NCI-H226 (cell line): ENCODE measurements at places on chromosomes 4 and X.

DNA sequence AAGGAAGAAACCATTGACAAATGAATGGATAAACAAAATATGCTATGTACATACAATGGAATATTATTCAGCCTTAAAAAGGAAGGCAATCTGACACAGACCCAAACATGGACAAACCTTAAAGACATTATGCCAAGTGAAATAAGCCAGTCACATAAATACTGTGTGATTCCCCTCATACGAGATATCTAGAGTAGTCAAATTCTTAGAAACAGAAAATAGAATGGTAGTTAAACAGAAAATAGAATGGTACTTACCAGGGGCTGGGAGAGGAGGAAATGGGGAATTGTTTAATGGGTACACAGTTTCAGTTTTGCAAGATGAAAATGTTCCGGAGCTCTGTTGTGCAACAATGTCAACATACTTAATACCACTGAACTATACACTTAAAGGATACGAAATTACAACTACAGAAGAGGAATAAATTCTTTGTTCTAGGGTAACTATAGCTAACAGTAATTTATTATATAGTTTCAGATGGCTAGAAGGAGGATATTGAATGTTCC, 47.8 kb upstream of the DUSP21 start:
- DNase-seq = no peak

- DNase-seq = no peak
These were observed 229.7 kb downstream of the EVC2 start for GRCh38 chr4:5478697-5479096.

DNA sequence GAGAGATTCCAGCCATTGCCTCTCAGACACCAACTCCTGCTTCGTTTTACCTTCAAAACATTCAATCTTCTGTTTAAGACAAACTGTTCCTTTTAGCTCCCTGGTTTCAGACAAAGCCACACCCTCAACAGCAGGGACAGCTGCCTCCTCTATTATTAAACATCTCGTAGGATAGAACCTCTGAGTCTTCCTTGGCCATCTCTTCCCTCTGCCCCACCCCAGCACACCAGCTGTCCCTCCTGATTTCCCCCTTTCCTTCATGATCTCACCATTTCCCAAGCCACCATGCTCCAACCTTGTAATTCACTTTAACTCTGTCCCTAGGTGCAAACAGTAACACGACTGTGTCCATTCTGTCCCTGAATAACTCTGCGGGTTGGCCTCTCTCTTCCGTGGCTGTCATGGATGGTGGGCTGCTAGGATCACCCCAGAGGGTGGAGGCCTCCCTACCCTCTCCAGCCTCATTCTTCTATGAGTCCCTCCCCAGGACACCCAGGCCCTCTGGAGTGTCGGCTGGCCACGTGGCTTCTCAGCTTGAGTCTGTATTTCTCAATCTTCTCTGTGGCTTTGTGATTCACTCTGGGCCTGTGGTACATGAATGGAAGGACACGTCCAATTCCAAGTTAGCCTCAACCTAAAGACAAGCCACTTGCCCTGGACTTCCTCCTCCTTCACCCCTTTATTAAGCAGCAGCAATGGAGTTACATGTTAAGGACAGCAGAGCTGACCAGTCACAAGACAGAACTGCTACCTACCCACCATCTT, 349.9 kb downstream of the FBXW7 start:
- no peak for DNase-seq

- DNase-seq = no peak
These were observed 47.8 kb downstream of the APLN start for GRCh38 chrX:129606918-129607317.

- no peak for DNase-seq
These were observed 14.5 kb downstream of the TMEM175 start for GRCh38 chr4:946517-947471.

DNA sequence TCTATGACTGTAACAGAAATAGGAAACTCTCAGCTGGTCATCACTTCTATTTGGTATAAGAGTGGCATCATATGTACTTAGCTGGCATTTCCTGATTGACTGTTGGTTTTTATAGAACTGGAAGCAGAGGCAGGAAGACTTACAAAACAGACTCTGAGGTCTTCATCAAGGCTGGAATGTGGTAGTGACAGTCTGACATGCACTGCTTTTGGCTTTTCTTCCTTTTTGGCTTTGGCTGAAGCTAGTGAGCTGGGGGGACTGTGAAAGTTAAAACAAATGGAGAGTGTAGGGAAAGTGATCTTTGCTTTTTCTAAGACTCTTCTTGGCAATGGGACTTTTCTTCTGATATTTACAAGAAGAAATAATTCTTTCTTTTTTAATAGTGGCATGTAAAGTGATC, 121.1 kb upstream of the SLC4A4 start:
- no peak for DNase-seq

DNA sequence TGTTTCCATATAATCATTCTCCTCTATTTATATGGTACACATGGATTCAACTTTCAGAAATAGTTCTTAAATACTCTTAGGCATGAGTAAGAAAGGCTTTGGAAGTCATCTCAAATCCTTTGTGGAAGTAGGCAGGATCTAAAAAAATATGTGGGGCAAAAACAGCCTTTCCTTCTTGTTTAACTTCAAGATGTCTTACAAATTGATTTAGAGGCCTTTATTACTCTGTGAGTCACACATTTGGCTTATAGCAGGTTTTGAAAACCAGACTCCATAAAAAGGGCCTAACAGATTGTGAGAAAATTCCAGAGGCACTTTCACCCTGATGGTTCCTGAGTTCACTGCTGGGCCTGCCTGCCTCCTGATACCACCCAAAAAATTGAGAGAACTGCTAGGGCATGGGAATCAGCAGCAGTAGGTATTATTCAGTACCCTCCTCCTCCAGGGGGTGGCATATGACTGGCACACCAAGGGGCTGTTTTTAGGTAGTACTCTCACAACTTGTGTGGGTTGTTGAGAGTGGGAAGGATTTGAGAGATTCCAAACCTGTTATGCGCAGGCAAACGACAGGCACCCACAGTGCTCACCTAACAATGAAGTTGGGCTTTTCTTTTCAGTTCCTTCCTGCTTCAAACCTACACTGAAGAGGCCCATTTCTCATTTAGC, 162.7 kb upstream of the MBNL3 start:
- DNase-seq = no peak

- no peak for DNase-seq
These were observed 256.9 kb downstream of the ANKRD50 start for GRCh38 chr4:124455671-124456070.
